ENCODE measurements at places on chromosomes 12 and 14.

DNA sequence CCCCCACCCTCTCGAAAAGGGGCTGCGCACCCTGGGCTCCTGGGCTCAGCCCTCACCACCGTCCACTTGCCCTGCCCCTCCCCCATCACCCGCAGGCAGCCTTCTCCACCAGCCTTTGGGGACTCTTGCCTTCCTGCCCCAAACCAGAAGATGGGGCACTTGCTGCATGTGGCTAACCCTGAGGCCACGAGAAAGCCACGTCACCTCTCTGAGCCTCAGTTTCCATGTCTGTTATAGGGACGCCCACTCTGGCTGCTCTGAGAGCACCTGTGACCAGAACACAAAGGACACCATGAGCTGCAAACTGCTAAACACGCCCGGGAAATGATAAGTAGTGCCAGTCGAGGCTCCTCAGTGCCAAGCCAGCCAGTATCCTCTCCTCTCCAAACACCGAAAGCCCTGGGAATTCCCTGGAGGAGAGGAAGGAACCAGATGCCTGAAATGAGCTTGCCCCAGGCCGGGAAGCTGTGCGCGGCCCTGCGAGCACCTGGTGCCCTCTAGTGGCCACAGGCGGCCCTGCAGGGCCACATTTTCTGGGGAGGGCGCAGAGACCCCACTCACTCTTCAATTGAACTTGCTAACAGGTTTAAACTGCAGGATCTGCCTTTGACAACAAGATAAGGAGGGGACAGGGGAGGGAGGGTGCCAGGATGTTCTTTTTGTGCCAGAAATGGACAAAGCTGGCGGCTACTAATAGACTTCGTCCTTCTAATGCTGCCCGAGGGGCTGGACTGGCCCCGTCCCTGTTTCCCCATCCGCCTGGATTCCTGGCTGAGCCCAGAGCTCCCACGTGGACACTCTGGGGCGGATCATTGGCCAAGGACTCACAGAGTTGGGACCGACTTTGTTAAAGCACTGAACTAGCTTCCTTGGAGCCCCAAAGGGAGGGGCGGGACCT is 10.2 kb upstream of the SERPINA9 start:
- DNase-seq: no peak

DNA sequence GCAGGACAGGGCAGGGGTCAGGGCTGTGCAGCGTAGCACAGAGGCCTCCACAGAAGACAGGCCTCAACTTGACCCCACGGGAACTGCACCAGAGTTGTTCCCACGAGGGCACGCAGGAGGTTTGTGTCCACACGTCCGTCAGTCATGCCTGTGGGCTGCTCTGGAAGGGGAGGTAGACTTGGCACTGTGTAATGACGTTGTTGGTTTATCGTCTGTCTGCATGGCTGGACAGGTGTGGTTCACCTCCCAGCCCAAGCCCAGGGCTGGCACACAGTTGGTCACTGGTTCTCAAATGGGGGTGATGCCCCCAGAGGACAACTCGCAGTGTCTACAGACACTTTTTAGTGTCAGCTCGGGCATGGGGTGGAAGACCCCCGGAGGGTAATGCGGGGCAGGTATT is 45.8 kb downstream of the CCNK start:
- no peak for DNase-seq

GRCh38 chr14:61368781-61369453 is 47.5 kb downstream of the PRKCH start:
- DNase-seq: no peak

DNA sequence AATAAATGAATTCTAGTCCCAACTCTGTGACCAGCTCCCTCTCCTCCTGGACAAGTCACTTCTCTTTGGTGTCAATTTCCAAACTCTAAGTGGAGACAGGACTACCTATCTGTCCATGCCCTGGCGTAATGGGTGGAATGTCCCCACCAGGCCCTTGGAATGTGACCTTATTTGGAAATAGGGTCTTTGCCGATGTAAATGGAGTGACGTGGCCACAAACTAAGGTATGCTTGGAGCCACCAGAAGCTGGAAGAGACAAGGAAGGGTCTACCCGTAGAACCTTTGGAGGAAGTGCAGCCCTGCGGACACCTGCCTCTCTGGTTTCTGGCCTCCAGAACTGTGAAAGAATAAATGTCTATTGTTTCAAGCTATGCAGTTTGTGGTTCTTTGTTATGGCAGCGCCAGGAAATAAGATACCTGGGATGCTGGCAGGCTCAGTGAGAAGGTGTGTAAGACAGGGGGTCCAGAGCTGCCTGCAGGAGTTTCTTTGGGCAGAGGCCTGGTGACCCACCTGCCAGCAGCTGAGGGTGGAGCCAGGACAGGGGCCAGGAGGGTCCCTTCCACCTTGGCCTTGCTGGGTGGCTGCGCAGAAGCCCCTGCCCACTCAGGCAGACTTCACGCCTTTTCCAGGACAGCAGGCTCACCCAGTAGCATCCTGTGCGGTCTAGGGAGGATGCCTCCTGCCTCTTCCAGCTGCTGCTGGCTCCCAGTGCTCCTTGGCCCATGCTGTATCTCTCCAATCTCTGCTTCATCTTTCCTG is 45.8 kb downstream of the ARL6IP4 start:
- no peak for DNase-seq

GRCh38 chr12:65818454-65819382 is 5.6 kb upstream of the HMGA2 start:
- DNase-seq: no peak

- DNase-seq: no peak
These were observed 12.0 kb downstream of the MORN3 start for GRCh38 chr12:121657305-121658008.
